NCI-H1436 (cell line): ENCODE measurements at places on chromosomes 3 and 15.
A peak's percentile ranks its signal among the peaks of the same experiment; 100 is the strongest.

DNA sequence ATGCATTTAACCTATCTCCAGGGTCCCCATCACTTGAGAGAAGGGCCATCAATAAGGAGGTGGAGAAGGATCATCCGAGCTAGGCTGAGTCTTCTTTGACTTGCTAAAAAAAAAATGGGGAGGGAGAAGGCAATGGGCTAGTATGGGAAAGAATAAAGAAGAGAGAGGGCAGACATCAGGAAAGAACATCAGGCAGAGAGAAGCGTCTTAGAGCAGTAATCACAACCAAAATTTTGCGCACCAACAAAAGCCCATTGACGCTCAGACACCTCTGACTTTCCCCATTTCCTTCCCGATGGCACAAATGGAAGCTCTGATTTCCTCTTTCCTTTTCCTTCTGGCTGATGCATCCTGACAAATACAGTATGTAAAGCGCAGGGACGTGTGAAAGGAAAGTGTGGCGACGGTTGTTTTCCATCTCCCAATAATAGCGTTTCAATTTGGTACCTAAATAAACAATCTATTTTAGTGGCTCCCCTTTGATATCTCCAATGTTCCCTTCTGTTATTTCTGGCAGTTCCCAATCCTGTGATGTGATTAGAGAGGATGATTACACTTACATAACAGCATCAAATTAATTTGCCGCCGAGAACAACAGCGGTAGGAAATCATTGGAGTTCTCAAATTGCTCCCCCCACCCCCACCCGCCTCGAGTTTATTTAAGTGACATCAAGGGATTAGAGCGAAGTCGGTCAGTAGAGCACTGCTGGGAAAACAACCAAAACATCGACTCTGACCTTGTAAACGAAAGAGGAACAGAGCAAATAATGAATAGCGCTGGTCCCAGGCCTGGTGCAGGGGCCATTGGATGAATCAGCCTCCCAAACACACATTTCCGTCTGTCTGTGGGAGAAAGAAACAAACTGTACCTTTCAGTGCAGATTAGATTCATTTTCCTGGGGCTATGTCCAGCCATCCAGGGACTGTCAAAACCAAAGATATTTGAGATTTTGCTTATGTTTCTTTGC lies 273.3 kb upstream of the ICE2 start:
- DNase-seq: peak; percentile 23

- DNase-seq: peak; percentile 53
Measured at GRCh38 chr3:182331341-182331740, 462.0 kb upstream of the ATP11B start.

GRCh38 chr15:43029476-43029875 lies 76.4 kb downstream of the UBR1 start:
- no peak for DNase-seq

DNA sequence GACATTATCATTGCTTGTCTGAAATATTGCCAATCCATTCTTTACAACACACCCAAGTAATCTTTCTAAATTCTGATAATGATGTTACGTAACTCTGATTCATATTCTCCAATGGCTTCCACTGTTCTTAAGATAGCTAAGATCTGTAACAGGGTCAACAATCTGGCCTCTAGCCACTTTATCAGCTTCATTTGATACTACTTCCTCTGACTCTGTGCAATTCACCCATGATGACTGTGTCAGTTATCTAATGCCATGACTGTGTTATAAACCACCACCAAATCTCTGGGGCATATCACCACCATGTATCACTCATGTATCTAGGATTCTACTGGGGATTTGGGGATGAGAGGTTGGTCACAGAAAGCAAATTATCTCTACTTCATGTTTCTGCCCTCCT lies 44.0 kb downstream of the CD200 start:
- DNase-seq: no peak

DNA sequence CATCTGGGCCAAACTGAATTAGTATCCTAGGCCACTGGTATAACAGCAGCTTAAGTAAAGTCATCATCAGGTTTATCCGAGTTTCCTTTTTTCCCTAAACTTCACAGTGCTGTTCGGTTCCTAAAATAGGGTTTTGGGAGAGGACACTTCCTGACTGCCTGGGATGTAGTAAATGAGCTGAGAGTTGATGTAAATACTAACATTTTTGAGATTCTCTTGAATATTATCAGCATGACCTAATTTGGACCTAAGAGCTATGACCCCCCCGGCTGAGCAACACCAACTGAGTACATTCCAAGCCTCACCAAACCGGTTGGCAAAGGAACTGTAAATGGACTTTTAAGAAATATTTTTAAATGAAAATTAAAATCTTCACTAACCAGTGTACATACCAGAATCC lies 78.8 kb downstream of the IL5RA start:
- DNase-seq: no peak

- DNase-seq: no peak
Measured at GRCh38 chr3:42277676-42278075, 11.7 kb upstream of the CCK start.

DNA sequence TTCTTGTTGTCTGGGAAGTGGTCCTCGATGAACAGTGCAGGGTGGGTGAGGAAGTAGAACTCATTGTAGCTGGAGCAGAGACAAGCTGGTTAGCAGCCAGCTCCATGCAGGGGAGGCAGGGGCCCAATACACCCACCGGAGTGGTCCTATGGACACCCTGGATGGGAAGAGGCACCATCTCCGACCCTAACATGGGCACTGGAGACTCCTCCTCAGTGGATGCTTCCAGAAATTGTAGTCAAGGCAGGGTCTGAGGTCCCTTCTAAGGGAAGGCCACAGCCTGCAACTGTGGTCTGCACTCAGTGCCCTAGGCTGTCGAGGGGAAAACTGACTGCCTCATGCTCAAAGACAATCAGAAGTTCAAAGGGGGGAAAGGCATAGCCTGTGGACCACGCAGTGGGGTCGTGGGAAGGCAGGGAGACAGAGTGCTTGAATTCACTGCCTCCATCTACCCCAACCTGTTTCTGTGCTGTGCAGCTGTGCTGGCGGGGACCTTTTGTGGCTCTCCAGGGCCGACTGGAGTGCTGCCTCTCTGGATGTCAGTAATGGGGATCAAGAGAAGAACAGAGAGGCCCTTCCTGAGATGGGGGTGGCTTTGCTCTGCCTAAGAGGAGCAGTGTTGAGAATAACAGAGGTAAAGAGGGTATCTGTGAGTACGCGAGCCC lies 41.9 kb downstream of the KY start:
- DNase-seq: no peak

DNA sequence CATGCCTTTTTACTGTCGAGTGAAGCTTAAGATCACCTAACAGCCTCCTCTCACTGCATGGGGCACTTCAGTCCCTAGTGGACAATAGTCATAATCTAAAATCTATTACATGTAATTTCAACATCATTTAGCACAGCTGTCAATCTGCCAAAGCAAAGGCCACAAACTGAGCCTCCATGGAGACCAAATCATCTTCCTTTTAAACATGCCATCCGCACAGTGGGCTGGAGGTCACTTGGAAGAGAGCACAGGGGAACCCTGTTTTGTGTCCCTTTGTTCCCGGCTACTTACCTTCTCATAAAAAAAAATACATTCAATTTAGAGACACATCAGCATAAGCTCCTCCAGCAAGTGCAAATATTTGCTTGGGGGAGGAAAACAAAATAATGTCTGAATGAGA lies 167.3 kb downstream of the SQOR start:
- peak; percentile 68 for DNase-seq

DNA sequence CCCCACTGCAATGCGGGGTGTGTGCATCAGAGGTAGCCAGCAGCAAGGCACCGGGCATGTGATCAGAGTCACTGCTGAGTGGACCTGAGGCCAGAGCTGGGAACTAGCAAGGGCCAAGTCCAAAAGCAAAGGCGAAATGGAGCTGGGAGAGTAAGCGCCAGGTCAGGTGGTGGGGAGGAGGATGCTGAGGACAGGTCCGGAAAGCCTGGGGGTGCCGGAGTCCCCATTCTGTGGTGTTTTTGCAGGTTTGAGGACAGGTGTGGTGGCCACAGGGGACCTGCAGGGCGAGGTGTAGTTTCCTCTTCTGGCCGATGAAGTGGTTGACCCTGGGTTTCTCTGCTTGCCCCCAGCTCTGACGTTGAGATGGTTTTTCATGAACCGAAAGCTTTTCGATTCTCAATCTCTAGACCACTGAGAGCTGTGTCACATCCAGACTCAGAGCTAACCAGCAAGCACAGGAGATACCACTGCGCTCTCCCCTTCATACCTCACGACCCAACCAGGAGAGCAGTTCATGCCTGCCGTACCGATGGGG lies 35.0 kb upstream of the HES1 start:
- DNase-seq: no peak

DNA sequence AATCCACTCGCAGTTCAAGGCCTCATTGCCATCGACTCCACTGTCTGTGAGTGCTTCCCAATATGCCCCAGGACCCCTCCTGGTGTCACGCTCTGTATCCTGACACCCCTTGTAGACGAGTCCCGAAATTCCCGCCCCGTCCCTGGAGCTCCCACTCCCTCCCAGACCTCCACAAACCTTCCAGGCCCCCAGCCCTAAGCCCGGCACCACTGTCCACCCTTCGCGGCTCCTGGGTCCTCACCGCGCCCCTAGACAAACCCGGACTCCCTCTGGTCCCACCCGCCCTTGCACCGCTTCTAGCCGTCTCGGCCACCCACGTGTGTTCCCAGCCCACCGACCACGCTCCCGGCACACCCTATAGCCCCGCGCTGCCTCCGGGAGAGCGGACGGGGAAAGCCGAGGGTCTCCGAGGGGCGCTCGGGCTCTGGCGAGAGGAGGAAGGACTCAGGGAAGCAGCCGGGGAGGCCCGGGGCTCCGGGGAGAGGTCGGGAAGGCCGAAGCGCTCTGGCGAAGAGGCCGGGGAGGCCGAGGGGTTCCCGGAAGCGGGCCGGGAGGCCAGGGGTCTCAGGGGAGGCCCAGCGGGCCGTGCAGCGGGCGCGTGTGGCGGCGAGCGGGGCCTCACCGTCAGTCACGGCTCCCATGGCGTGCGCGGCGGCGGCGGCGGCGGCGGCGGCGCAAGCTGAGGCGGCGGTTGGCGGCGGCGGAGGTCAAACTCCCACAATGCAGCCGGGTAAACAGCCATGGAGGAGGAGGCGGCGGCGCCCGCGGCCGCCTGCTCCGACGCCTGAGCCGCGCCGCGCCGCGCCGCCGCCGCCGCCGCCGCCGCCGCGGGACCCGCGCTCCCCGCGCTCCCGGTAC lies at the start of the genes ATXN7 and THOC7:
Gene ATXN7 (plus strand): TSS at position 718 of the 858 bp plus-strand sequence. CDS start 48,732 bp downstream, outside the sequence.
Gene THOC7 (minus strand): TSS at position 656 of the 858 bp plus-strand sequence. CDS start 15 bp downstream, at position 641.
- DNase-seq: no peak

GRCh38 chr15:64187396-64188191 lies 24.8 kb upstream of the PPIB start:
- no peak for DNase-seq

DNA sequence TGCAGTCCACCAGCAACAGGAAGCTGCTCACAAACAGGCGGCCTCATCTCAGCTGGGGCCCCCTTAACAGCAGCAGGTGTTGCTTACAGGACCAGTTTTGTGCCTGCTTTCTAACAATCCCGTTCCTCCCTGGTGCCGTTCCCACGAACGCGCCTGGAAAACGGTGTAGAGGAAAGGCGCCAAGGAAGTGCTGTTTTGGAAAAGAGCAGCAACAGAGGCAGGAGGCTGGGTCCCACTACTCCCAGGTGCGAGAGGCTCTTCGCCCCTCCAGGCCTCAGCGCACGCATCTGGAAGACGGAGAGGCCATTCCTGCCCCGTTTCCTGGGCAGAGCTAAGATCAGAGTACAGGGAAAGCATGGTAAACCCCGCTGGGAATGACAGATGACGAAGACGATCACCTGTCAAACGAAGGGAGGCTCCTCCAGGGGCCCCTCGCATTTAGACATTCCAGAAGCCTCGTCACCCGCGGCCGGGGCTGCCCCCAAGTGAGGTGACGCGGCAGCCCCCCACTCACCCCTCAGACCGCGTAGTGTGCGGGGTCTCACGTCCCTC lies 603 bp downstream of the SCAPER start:
- DNase-seq: peak; percentile 46

- DNase-seq: no peak
Measured at GRCh38 chr3:125148016-125148812, 64.3 kb downstream of the SLC12A8 start.

DNA sequence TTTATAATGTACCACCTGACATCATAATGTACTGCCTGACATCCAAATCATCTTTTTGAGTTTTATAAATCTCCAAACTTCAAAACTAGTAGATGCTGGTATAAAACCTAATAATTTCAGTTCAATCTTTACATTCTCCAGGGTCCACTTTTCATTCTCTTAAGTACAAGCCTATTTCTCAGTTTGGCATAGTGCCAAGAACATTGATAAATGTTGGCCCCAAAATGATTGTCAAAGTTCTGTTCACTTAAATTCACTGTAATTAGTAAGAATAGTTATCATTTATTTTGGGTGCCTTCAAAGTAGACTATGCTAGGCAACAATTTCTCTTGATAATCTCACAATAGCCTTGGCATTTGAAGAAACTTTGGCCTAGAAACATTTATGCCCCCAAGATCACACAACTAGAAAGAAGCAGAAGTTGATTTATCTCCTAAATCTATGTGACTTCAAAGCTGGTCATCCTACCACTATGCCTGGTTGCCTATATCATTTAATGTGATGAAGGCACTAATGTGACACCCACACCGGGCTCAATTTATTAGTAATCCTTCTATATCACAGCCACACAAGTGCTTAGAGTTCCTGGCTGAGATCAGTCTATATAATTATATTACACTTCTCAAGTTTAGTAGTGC lies 101.7 kb downstream of the ZNF609 start:
- DNase-seq: no peak

GRCh38 chr15:71800835-71801745 lies 9.3 kb upstream of the NR2E3 start:
- peak; percentile 47 for DNase-seq

DNA sequence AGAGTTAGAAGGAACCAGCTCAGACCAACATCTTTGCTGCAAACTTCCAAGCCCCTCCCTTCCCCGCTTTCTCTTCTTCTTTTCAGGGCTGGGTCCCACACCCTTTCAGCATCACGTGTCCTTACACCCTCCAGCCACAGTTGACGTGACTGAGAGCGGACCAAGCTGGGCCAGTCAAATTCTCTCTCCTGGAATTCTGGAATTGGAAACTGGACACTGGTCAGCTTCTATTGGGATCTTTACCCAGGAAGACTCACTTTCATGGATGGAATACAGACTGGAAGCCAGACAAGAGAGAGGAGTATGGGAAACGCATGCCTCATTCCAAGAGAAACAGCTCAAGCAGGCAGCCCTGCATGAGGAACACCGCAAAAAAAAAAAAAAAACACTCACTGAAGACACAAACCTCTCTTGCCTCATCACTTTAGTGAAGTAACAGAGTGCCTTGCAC lies 12.4 kb upstream of the TPM1 start:
- DNase-seq: no peak

- DNase-seq: no peak
Measured at GRCh38 chr3:188941103-188941502, 230.7 kb upstream of the TPRG1 start.

GRCh38 chr3:193048127-193048526 lies 130.5 kb upstream of the MB21D2 start:
- no peak for DNase-seq

- DNase-seq: no peak
Measured at GRCh38 chr3:12458901-12459300, 25.4 kb upstream of the TSEN2 start.

DNA sequence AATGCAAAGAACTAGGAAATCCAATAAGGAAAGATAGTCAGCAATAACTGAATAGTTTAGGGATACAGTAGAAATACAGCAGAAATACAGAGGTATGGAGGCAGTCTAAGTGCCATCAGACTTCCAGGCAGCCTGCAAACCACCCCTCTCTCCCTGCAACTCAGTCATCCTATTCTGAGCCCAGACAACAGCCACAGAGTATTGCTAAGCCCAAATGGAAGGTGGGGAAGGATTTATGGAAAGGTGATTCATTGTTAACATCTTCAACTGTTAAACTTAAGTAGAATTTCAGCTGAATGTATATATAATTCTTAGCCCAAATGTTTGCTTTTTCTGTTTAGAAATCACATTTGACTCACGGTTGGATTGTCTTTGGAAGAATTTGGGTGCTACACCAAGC lies 300.4 kb downstream of the RBMS3 start:
- DNase-seq: no peak

- no peak for DNase-seq
Measured at GRCh38 chr15:88710027-88710715, 71.4 kb downstream of the ISG20 start.
